ENCODE measurements at places on chromosomes 3 and 15.

DNA sequence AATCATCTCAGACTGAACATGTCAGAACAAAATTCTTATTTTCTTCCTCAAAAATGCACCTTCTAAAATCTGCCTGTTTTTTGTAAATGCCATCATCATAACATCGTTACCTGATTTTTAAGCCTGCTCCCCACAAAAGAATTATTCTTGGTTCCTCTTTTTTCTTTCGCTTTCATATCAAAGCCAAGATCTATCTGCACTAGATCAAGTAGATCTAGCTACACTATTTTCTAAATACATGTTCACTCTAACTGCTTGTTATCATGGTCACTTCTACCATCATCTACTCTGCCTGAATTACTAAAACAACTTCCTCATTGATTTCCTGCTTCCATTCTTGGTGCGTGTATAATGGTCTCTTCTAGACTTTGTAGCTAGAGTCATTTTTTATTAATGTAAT, 217.7 kb downstream of the ARPP21 start:
- DNase-seq: no peak

- DNase-seq: peak; percentile 60
Observed at GRCh38 chr3:196740481-196741248, 1.0 kb downstream of the PAK2 start.

GRCh38 chr3:14077310-14077709, 47.4 kb downstream of the CHCHD4 start:
- no peak for DNase-seq

- DNase-seq: no peak
Observed at GRCh38 chr15:89817701-89818280, 3.1 kb upstream of the ANPEP start.

DNA sequence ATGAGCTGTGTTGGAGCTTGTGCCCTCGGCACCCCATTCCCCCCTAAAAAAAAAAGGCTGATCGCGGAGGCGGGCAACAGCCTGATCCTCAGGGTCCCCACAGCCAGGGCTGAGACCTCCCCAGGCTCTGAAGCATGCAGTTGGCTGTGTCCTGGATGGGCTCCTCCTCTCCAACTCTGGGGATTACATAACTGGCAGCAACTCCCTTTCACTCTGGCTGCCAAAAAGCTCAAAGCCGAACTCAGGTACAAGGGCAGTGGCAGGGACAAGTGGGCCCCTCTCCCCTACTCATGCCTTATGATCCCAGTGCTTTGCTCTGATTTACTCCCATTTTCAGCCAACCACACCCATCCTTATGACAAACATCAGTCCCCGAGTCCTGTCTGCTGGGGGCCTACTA, 18.3 kb downstream of the TPRA1 start:
- no peak for DNase-seq

- no peak for DNase-seq
Observed at GRCh38 chr3:111712294-111713167, 117.4 kb upstream of the ZBED2 start.

DNA sequence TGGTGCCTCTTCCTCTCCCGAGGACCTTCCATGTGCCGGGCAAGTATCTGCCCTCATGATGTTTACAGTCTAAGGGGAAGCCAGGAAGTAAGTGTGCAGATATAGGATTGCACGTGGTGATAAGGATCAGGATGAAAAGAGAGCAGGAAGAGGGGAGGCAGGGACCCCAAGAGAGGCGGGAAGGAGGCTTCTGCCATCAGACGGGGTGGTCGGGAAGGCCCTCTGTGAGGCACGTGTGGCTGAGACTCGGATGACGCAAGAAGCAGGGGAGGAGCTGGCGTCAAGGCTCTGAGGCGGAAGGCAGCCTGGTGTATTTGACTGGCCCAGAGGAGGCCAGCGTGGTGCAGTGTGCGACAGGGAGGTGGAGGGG, 762 bp upstream of the IQSEC1 start:
- no peak for DNase-seq
